Osteoblast (primary cell): ENCODE measurements at places on chromosomes 4 and X.

GRCh38 chrX:10223276-10223675, 66.5 kb downstream of the CLCN4 start:
- no peak for DNase-seq

DNA sequence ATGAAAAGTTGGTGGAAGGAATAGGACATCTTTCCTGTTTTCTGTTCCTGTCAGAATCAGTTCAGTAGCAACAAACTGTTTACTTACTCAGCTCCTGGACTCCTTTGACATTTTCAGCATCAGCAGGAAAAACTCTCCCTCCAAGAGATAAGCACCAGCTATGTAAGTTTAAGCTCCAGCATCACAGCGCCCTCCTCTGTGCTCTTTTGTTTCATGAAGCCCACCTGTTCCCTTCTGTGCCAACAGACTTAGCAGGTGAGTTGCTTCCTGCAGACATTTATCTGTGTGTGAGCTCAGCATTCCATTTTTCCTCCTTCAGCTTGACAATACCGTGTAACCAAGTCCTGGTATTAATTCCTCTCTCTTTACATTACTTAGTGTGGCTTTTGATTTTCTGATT, 644.1 kb upstream of the AGA start:
- no peak for DNase-seq

DNA sequence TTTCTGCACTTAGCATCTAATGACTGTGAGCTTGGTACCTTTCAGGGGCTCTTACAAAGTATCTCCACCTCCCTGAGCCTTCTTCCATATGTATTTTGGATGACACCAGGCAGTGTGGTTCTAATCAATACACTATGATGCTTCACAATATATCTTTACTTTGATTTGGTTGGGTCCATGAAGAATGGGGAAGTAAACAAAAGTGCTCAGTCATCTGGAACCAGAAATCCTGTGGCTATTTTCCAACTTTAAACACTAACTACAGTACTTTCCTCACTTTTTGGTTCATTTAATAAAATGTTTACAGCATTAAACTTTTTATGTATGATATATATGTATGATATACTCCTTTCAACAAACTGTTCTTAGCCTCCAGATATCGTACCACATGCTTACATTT, 216.4 kb upstream of the AFF2 start:
- DNase-seq = no peak

- DNase-seq = no peak
These were observed 9.7 kb upstream of the EOLA2 start for GRCh38 chrX:149948016-149948415.

GRCh38 chr4:178306565-178306964, 864.3 kb upstream of the AGA start:
- no peak for DNase-seq

- DNase-seq = no peak
These were observed 425.0 kb downstream of the MID1IP1 start for GRCh38 chrX:39226251-39226650.

DNA sequence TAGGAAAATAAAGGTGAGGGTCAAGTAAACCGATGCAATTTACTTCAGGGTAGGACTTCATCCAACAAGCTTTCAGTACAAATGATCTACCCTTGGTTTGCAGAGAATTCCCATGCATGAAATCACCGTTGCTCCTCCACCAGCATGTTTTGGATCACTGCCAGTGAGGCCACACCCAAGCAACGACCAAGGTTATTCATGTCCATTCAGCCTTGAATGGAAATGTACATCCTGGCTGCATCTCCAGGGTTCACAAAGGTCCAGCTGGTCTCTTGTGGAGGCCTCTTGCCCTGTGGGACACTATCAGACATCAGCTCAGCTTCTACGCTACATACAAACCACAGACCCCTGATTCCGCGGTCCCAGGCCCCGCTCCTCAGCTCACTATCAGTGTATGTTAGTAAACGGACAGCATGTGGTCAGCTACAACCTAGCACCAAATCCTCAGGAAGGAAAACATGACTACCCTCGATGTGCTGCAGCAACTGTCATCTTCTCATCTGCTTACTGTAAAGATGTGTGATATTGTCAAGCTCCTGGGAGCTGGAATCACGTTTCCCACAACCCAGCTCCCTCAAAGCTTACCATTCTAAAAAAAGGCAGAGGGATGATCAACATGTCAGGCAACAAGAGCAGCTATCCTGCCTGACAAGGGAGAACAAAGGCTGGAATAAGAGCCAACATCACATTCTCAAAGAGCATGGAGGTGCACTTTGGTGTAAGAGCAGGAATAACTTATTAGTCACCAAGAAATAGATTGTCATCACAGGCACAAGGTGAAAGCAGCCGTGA, 4.9 kb downstream of the LYAR start:
- DNase-seq = no peak

DNA sequence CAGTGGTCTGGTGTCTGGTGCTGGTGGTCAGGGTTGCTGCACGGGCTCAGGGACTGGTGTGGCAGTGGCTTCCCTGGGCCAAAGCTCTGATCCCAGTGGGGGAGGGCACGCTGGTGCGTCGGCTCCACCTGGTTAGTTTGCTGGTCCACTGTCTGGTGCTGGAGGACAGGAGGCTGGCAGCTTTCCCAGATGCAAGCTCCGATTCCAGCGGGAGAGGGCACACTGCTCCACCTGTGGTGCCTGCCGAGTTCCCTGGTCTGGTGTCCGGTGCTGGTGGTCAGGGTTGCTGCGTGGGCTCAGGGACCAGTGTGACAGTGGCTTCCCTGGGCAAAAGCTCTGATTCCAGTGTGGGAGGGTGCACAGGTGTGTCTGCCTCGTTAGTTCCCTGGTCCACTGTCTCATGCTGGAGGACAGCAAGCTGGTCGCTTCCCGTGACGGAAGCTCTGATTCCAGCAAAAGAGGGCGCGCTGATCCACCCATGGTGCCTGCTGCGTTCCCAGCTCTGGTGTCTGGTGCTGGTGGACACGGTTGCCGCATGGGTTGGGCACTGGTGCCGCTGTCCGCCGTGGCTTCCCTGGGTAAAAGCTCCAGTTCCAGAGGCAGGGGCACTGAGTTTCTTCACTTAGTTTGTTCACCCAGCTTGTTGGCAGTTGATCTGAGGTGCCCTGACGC, 5.8 kb downstream of the VMA21 start:
- no peak for DNase-seq

- no peak for DNase-seq
These were observed 26.5 kb downstream of the RASGEF1B start for GRCh38 chr4:81445196-81445595.

DNA sequence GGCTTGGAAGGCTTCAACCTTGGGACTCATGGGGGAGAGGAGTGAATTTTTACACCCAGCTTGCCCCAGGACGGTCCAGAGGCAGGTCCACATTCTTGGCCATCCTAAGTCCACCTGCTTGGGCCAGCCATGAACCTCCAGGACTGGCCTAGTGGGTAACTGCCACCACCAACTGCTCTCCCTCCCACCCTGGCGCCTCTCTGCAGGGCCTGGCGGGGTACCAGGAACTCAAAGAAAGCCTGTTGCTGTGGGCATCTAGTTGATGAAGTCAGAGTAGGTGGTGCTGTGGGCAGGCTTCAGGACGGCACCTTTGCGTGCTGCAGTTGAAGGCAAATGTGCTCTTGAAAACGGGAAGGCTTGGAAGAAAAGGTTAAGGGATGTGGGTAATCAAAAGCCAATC, 12.0 kb downstream of the BCOR start:
- DNase-seq = peak; percentile 86

GRCh38 chr4:85039526-85039925, 73.0 kb upstream of the WDFY3 start:
- DNase-seq = peak; percentile 64

GRCh38 chr4:182126096-182126495, 117.1 kb upstream of the TENM3 start:
- peak; percentile 66 for DNase-seq

DNA sequence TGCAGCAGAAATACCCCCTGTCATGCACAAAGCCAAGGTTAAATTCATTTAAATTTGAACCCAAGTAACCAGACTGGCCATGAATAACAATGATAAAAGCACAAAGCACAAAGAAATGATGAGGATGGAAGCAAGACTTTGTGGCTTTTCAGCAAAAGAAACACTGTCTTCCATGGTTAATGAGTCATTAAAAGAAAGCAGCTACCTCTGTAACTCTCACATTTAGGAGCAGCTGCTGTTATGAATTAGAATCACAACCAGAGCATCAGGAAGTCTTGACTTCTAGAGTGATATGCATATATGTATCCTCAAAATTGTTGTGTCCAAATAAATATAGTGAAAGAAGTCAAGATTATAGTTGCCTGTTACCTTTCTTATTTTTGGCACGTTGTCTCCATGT, 70.7 kb upstream of the RPS6KA6 start:
- DNase-seq = no peak

DNA sequence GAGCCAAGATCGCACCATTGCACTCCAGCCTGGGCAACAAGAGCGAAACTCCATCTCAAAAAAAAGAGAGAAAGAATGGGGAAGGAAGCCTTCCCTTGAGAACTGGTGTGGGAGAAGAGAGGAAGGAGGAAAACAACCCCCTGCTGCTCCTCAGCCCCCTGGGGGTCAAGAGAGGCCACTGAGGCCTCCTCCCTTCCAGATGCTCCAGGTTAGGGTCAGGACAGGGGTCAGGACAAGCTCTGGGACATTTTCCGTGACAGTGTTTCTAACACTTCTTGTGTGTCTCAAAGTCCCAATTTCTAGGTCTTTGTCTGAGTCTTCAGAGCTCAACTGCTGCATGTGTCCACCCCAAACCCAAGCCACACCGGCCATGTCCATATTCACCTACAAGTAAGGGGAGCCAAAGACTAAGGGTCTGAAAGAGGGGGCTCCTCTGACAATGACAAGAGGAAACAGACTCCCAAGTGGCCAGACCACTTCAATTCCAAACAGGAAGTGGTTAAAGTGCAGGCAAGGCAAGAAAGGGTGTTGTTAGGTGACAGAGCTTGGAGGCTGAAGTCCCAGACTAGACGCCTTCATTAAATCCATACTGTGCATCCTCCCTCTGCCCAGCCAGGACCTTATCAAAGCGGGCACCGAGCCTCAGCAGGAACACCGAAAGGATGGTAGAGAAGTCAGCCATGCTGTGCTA, 8.3 kb downstream of the L1CAM start:
- DNase-seq = peak; percentile 59

- no peak for DNase-seq
These were observed 97.3 kb upstream of the HPRT1 start for GRCh38 chrX:134362560-134363089.

DNA sequence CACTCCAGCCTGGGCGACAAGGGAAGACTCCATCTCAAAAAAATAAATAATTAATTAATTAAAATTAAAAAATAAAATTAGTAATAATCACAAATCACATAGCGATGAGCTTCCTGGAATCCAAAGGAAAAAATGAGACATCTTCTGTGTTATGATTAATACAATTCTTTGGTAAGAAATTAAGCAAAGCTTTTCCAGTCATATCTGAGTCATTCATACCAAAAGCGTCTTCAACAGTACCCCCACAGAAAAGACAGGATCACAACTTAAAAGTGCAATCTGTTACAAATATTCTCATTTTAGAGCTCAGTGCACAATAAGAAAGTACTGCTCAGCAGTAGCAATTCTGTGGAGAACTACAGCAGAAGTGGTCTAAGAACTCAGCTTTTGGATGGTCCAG, 168.5 kb upstream of the MXRA5 start:
- no peak for DNase-seq

GRCh38 chr4:182875453-182876405, 41.5 kb downstream of the DCTD start:
- DNase-seq = no peak

DNA sequence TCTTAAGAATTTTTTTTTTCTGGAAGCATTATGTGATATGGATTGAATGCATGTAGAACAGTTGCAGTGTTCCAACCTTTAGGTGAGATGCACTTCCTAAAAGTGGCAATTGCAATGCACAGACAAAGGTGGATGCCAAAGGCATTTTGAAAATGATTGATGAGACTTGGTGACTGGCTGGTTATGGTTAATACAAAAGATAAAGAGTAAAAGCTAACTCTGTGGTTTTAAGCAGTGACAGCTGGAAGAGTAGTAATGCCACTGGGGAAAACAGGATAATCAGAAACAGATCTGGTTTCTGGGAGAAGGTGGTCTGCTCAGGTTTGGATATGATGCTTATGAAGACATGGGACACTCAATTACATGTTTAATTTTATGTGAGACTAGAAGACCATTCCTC, 345.6 kb downstream of the RPA4 start:
- DNase-seq = no peak

DNA sequence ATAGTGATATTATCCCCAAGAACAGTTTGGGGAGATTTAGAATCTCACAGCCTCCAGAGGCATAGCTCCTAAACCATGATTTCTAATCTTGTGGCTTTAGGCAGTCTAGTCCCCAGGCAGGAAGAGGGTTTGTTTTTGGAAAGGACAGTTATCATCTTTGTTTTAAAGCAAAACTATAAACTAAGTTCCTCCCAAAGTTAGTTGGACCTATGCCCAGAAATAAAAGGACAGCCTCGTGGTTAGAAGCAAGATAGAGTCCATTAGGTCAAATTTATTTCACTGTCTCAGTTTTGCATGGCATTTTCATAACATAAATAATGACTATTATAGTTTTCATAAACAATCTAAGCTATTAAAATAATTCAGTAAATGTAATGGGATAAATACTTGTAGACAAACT, 120.5 kb downstream of the MAGEC2 start:
- no peak for DNase-seq

DNA sequence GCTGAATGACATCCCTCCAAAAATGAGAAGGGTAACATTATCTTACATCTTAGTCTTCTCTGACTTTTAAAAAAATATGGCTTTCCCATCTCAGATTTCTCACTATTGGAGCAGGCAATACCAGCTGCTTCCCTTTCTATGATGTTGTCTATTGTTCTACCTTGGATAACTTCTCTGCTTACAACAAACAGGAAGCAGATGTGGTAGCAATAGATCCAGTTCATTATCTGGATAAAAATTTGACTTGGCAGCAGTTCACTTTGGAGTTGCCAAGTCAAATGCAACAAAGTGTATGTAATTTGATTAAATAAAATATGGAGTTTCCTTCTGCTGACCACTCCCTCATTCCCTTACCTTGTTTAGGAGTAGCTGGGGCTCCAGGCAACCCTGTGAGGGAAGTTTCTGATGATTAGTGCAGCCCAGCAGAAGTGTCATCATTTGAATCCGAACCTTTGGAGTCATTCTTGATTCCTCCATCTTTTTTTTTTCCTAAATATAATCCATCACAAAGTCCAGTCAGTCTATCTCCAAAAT, 72.0 kb upstream of the GPRIN3 start:
- no peak for DNase-seq

DNA sequence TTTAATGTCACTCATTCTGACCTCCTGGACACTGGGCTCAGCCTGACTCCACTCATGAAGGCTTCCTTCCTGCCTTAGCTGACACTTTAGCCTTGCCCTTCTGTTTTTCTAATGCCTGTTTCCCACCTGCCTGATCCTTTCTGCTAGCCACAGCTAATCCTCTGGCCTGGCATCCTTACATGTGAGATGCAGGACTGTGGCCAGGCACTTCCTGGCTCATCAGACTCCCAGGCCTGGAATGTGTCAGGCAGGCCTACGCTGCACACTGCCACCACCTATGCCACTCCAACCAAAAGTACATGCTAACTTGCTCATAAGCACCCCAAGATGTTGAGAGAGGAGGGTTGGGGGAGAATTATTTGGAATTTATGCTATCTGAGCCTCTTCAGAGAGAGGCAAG, 138.8 kb upstream of the NALF2 start:
- DNase-seq = no peak

GRCh38 chrX:130336531-130336930, 3.2 kb upstream of the SLC25A14 start:
- DNase-seq = no peak
